ENCODE measurements at places on chromosomes 12 and 14.

DNA sequence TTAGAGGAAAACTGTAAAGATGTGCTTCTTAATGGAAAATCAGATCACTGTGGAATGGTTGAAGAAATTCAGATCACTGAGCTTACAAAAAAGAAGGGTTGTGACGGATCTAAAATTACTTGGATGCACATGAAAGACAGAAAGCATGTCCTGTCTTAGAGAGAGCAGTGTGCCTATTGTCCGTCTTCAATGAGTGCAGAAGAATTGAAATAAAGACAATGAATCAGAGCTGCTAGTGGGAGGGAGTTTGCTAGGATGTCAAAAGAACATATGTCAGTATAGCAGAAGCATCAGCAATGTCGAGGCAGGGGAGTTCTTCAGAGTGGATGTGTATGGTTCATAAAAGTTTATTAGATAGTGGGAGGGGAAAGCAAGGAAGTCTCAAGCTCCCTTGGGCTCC is 172.7 kb downstream of the SYNE2 start:
- DNase-seq, result no peak

DNA sequence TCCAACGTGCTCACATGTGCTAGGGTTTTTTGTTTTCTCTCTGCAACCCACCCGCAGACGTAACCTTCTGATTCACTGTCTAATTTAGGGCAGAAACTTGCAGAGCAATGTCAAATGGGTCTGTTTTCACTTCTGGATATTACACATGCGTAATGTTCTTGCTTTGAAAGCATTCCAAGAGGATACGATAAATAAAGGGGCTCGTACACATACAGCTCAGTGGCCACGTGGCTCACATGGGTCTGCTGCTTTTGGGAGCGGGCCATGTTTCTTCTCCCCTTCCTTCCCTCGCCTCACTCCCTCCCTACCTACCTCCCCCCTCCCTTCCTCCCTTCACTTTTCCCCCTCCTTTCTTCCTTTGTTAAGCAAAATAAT is 23.4 kb downstream of the CACNA1C start:
- no peak for DNase-seq

DNA sequence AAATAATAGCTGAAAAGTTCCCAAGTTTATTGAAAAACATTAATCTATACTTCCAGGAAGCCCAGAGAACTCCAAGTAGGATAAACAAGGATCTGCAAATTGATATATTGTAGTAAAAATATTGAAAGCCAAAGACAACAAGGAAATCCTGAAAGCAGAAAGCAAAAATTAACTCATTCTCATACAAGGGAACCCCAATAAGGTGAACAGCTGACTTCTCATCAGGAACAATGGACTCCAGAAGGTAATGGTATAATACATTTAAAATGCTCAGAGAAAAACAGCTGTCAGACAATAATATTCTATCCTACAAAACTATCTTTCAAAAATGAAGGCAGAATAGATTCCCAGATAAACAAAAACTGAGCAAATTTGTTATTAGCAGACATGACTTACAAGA is 138.1 kb upstream of the BMP4 start:
- no peak for DNase-seq

- DNase-seq, result peak; percentile 51
These were observed 132.0 kb upstream of the ARHGAP5 start for GRCh38 chr14:31945074-31945613.

DNA sequence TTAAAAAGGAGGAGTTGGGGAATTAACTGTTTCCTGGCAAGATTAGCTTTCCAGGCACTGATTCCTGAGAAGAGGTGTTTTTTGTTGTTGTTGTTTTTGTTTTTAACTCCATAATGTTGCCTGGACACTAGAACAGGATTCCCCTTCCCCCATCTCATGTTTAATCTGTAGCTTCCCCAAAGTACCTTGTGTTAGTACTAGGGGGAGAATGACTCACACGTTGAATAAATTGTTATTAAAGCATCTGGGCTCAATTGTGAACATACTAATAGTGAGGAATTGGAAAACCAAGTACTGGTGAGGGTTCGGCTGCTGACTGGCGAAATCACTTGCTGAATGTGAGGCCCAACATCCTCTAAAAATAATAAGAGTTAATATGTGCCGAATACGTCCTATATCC is 1.3 kb upstream of the GNG2 start:
- DNase-seq, result no peak

- no peak for DNase-seq
These were observed 39.9 kb upstream of the TMCC3 start for GRCh38 chr12:94690198-94690771.

DNA sequence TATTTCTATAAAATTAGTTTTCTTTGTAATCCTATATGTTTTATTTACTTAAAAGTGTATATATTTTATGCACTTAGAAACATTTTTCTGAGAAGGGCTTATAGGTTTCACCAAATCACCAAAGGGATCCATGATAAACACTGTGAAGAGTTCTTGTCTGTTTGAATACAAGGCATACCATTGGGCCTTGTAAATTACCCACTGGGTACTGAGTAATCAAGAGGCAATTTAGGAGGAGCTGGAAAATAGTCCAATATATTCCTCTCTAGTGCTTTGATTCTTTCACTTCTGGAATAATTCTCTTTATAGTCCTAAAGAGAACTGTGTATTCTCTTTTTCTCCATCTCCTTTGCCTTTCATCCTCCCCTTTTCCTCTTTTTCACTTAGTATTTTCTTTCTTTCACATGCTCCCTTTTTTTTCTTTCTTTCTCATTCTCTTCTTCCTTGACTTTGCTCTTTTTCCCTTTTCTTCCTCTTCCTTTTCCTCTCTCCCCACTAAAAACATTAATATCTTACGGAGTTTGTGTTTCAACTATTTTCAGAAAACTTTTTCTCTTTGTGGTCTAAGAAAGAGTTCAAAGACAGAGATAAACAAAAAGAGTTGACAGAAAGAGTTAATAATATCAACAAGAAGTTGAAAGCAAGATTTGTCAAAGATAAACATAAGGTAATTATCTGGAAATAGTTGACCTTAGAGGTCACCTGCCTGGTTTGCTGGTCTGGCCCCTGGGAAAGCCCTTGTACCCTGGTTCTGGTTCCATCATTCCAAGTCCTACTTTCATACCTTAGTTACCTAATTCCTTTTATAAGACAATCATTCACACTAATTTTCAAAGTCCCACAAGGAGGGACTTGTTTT is 435.3 kb downstream of the RAD51B start:
- no peak for DNase-seq

DNA sequence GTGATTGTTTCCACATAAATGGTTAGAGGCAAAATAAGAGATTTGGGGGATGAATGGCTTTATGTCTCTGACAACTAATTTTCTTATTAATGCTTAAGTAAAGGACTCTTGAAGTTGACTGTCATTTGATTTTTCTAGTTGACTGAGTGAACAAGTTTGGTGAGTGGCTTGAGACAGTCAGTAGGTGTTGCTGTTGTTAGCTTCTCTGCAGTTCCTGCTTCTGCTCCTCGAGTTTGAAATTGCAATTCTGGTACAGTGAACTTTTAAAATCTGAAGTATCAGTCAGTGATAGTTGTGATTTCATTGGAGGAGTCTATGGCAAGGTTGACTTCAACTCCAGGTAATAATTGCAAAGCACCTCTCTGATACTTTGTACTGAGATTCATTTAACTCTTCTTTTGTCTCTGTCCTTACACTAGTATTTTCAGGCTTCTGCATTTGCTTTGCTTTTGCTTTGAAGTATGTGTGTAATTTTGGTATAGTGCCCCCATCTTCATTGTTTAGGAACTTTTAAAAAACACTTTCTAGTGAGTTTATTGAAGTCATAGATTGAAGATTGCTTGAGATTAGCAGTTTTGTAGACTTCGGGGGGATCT is 415.5 kb downstream of the PCNX1 start:
- DNase-seq, result no peak

DNA sequence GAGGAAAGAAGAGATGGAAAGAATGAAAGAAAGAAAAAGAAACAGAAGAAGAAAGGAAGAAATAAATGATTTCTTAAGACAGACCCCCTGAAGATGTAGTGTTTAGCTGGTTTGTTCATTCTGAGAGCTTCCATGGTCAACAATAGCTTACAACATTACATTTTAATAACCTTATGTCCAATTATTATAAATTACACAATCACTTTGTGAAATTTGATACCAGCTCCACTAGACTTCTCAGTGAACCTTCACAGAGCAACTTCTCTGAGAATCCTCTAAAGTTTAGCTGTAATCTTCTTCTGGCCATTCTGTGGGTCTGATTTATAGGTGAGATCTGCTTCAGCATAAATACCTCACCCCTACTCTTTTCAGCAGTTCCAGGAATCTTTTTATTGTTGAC is 27.9 kb downstream of the SIX1 start:
- no peak for DNase-seq

- no peak for DNase-seq
These were observed 3.8 kb downstream of the CCDC88C start for GRCh38 chr14:91413547-91414474.

DNA sequence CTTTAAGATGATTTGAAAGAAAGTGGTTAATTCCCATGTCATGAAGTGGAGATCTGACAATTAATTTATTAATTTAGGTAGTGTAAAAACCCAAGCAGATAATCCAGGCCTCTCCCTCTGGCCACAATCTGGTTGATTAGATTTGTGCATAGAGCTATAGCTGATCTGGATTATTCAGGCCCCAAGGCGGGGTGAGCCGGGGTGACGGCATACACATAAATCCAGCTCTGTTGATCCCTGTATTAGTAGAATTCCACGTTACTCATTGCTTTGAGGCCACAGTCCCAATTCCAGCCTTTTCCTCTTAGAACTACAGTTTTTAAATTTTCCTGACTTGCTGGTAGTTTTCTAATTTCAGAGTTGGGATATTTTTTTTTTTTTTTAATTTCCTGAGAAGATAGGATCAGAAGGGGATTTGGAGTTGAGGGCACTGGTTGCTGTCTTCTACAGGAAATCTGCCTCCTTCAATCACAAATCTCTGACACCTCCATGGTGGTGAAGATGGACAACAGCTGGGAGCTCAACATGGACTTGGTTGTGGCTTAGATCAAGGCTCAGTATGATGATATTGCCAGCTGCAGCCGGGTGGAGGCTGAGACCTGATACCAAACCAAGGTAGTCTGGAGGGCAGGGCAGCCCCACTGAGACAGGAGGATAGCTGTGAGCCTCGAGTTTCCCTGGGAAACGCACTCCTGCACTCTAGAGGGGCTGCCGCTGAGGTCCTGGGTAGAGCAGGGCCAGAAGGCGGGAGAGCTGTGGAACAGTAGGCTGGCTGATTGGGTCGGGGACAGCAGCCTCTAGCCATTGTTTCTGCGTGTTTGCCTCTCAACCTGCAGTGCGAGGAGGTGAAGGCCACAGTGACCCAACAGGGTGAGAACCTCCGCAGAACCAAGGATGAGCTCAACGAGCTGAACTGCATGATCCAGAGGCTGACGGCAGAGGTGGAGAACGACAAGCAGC is 19.4 kb downstream of the KRT85 start:
- DNase-seq, result no peak

DNA sequence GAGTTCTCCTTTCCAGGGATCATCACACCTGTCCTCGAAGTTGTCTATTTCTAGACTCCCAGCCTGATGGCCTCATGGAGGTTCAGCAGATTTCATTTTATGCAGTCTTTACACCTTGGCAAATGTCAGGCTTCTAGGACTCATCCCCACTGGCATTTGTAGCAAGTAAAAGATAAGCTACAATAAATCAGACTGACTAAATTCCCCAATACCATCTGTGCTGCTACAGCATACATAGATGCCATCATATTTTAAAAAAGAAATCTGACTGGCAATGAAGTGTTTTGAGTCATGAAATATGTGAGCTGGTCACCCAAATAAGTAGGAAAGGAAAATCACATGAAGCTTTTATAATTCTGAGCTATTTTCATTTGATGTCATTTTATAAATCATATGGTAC is 55.3 kb downstream of the KCNC2 start:
- no peak for DNase-seq

DNA sequence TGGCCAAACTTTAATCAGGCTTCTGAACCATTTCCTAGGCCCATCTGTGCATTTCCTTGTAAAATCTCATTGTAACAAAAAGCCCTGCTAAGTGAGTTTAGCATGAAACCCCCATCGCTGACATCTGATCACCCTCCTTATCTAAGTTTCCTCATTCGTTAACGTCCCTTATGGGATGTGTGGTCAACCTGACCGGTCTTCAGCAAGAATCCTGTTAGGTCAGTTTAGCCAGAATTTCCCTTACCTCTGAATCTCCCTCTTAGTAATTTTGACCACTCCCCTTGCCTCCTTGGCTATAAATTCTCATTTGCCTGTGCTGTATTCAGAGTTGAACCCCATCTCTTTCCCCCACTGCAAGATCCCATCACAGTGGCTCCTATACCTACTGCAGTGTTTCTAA is 239.3 kb downstream of the RMST start:
- DNase-seq, result no peak

DNA sequence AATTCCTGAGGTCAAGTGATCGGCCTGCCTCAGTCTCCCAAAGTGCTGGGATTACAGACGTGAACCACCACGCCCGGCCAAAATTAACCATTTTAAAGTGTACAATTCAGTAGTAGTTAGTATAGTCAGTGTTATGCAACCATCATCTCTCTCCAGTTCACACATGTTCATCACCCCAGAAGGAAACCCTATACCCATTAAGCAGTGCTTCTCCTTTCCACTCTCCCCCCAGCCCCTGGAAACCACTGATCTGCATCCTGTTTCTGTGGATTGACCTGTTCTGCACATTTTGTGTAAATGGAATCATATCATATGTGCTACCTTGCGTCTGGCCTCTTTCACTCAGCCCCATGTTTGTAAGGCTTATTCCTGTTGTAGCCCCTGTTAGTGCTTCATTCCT is 52.2 kb downstream of the PHETA1 start:
- no peak for DNase-seq

GRCh38 chr12:45586486-45586885 is 143.0 kb upstream of the ARID2 start:
- no peak for DNase-seq

- DNase-seq, result no peak
These were observed 136.0 kb downstream of the TTC8 start for GRCh38 chr14:88960496-88960895.

DNA sequence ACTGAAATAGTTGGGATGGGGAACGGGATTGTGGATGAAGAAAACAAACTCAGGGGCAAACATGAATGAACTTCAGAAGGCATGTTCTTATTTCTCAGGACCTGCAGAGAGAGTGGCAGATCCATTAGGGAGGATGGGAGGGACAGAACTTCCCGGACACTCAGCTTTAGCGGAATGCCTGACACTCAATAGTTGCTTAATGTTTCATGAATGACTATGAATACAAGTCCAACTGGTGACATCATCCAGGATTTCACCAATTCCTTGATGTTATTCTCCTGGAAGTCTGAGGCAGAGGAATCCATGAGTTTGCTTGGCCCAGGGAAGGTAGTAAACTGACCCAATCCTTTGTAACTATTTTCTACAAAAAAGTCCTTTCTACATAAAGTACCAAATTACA is 37.8 kb upstream of the LRRC10 start:
- DNase-seq, result no peak

- no peak for DNase-seq
These were observed 64.9 kb upstream of the STRN3 start for GRCh38 chr14:31090883-31091764.

GRCh38 chr12:68428724-68429501 is 96.8 kb upstream of the MDM1 start:
- DNase-seq, result no peak

GRCh38 chr12:127343940-127344339 is 923.0 kb upstream of the TMEM132C start:
- DNase-seq, result no peak

GRCh38 chr14:64841121-64841651 is 38.5 kb downstream of the SPTB start:
- DNase-seq, result no peak

- no peak for DNase-seq
These were observed 16.1 kb upstream of the MFAP5 start for GRCh38 chr12:8678661-8679111.

GRCh38 chr14:58731465-58732293 is 93.9 kb downstream of the DACT1 start:
- DNase-seq, result no peak

- DNase-seq, result no peak
These were observed 58.6 kb downstream of the KCNA5 start for GRCh38 chr12:5102261-5102789.

Measured in SHP77 treated with DMSO at 0.1 percent for 48 hours (cell line).